Kidney glomerular epithelial cell (primary cell): ENCODE measurements at places on chromosomes 5 and 9.
A peak's percentile ranks its signal among the peaks of the same experiment; 100 is the strongest.

DNA sequence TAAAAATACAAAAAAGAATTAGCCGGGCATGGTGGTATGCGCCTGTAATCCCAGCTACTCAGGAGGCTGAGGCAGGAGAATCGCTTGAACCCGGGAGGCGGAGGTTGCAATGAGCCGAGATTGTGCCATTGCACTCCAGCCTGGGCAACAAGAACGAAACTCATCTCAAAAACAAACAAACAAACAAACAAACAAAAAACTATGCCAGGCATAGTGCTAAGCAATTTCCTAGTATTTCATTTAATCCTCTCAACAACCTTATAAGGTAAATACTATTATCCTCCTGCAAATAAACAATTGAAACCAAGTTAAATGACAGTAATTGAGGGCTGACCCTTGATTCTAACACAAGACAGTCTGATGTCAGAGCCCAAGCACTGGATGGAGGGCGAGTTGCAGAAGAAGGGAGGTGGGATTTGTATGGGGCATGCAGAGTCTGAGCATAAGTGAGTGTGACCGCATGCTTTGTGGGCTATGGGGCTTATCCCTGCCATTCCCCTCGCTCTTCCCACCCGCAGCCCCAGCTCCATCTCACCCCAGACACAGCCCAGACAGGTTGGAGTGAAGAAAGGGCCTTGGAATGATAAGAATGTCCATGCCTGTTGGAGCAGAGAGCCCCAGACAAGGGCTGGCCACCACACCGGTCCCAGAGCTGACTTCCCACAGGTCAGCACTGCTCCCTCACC is 24.3 kb upstream of the RPS14 start:
- peak; percentile 100 for DNase-seq

GRCh38 chr9:127421057-127421456 is 3.1 kb upstream of the ZNF79 start:
- DNase-seq: no peak

- DNase-seq: no peak
Observed at GRCh38 chr9:100072805-100073204, 26.0 kb downstream of the ERP44 start.

- DNase-seq: no peak
Observed at GRCh38 chr5:76427206-76428140, 24.4 kb downstream of the IQGAP2 start.

- DNase-seq: no peak
Observed at GRCh38 chr5:42490831-42491230, 67.6 kb downstream of the GHR start.
